NCI-H345 (cell line): ENCODE measurements at places on chromosomes 3 and 15.

DNA sequence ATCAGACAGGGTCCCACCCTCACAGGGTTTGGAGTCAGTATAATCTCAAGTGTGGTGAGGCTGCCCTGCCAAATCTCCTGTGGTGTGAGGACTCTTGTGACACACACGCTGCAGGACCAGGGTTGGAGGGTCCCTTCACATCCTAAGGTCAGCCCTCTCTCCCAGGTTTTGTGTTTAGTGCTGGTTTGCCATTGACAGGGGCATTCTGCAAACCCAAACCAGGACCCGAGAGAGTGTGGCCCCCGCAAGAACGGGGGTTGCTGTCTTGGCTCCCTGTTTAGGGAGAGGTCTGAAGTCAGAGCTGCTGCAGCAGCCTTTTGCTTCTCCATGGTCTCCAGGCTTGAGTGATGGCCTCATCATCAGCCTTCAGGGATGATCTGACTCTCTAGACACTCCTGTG is 14.7 kb downstream of the FAM107A start:
- no peak for DNase-seq

GRCh38 chr3:39716849-39717248 is 92.6 kb upstream of the MYRIP start:
- DNase-seq = no peak

GRCh38 chr3:158470944-158471638 is 99.9 kb upstream of the MLF1 start:
- no peak for DNase-seq

DNA sequence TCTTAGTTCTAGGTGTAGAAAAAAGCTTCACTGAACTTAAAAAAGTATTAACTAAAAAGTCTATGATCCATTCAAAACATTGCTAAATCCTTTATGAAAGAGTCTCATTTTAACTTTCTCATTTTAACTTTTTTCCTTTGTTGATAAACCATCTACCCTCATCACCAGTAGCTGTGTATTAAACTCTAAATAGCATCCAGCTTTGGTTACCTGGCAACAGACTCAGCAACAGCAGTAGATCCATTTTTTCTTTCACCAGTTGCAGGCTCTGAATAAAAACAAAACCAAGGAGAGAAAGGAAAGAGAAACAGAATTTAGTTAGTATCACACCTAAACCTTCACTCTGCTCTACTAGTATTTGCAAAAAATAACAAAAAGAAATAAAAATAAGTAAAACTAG is 51.6 kb downstream of the TP53BP1 start:
- peak; percentile 1 for DNase-seq

- peak; percentile 13 for DNase-seq
Observed at GRCh38 chr3:81841540-81841939, 80.1 kb upstream of the GBE1 start.

- peak; percentile 95 for DNase-seq
Observed at GRCh38 chr3:181487236-181487978, 224.3 kb upstream of the SOX2 start.

- no peak for DNase-seq
Observed at GRCh38 chr3:190094160-190094718, 26.5 kb downstream of the P3H2 start.

GRCh38 chr3:4887177-4887576 is 92.1 kb upstream of the BHLHE40 start:
- no peak for DNase-seq

- peak; percentile 81 for DNase-seq
Observed at GRCh38 chr3:44648564-44649229, at the start of gene ZNF35. Gene ZNF35, plus strand, starts transcription at chr3:44648732. Its CDS starts 2,336 bp downstream, at chr3:44651068.

DNA sequence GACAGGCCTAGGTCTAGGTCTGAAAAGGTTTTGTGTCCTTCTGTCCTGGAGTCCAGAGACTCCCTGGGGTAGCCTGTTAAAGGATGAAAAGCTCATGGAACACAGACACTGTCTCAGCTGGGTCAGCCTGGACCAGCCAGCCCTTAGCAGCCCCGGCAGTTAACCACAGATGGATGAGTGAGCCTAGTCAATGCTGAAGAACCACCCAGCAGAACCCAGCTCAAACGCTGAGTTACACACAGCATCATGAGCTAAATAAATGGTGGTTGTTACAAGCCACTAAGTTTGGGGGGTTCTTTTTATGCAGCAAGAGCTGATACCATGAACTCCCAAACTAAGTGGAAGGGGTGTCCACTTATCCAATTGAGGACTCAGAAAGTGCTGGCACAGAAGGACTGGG is 472.8 kb upstream of the PROK2 start:
- no peak for DNase-seq

- DNase-seq = no peak
Observed at GRCh38 chr15:91975241-91975978, 121.9 kb downstream of the SLCO3A1 start.

GRCh38 chr3:44227632-44228031 is 14.1 kb upstream of the TOPAZ1 start:
- DNase-seq = no peak

- no peak for DNase-seq
Observed at GRCh38 chr3:2603692-2604289, 505.1 kb downstream of the CNTN4 start.

GRCh38 chr15:36885771-36886170 is 214.6 kb downstream of the MEIS2 start:
- no peak for DNase-seq

DNA sequence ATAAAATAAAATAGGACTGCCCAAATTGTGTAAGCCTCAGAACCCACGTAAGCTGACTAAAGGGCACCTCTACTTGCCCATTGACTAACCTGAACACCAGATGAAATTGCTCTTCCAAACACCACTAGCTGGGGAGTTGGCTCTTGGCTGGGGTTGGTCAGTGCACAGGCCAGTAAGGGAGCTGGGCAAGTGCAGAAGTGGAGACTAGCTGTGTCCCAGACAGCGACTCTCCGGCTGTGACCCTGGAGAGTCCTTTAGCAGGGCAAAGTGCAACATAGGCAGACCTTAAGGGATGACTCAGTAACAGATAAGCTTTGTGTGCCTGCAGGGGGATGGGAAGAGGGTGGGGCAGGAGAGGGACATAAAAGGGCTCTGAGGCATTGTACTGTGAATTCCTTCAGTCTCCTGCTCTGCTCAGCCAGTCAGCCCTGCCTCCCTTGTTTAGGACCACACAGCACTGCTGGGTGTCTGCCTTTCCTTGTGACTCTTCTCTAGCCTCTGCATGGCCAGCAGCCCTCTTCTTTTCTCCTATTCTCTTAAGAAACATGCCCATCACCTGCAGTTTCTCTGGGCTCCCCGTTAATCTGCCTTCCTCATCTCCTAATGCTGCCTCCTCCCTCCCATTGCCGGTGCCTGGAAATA is 13.2 kb downstream of the NR1I2 start:
- DNase-seq = no peak

DNA sequence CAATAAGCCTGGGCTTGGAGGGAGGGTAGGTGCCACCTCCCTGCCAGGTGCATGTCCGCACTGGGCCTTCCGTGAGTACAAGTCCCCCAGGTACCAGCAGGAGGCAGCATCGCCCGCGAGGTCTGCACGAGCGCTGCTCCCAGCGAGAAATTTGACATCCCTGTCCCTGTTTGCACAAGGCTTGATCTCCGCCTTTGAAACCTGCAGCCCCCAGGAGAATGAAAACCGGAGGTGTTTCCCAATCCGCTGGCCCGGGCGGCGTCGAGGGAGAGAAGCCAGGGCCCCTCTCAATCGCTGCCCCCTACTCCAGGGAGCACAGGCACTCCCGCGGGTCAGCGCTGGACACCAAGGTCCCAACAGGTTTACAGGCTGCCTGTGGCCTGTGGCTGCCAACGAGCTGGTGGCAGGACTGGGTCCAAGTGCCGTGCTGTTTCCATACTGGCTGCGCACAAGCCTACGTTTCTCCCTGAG is 961 bp downstream of the HAPLN3 start:
- no peak for DNase-seq

GRCh38 chr3:99365979-99366378 is 272.4 kb upstream of the COL8A1 start:
- no peak for DNase-seq
